HCT116 (cell line): ENCODE measurements at places on chromosomes 7 and 10. TPM values are rescaled to one million over a fixed set of nuclear protein-coding genes. Genes with fewer than 3 reads are reported as not detected.

- no peak overlapping the region for H3K27ac ChIP-seq
- no peaks in the 10 kb centered on the region for H3K4me1 ChIP-seq
- DNase-seq = no peak
- no peak overlapping the region for H3K4me3 ChIP-seq
- no peaks in the 10 kb centered on the region for H3K36me3 ChIP-seq
- H3K27me3 ChIP-seq = no peaks in the 10 kb centered on the region
These were observed 289.2 kb upstream of the NRP1 start for GRCh38 chr10:33623669-33624068.

GRCh38 chr10:72133517-72133916 is 45.2 kb upstream of the SPOCK2 start:
- H3K36me3 ChIP-seq = no peaks in the 10 kb centered on the region
- H3K4me3 ChIP-seq = no peak overlapping the region
- H3K27ac ChIP-seq = no peak overlapping the region
- DNase-seq = no peak
- H3K27me3 ChIP-seq = no peaks in the 10 kb centered on the region
- peaks cover 19% of the 10 kb centered on the region for H3K4me1 ChIP-seq

- H3K27ac ChIP-seq = no peak overlapping the region
- DNase-seq = no peak
- H3K27me3 ChIP-seq = no peaks in the 10 kb centered on the region
- no peaks in the 10 kb centered on the region for H3K4me1 ChIP-seq
These were observed 19.2 kb downstream of the VIM start for GRCh38 chr10:17247210-17247609.

Gene ZNF365
- 1.8 TPM for total RNA-seq

Gene TCAF2
- 1.3 TPM for total RNA-seq

Gene SCIN
- total RNA-seq = 0.22 TPM
